ENCODE measurements at places on chromosomes 16 and 17.

GRCh38 chr16:5231246-5231759 is 133.7 kb upstream of the EEF2KMT start:
- DNase-seq, result no peak

GRCh38 chr16:68969338-68969737 is 126.0 kb downstream of the TANGO6 start:
- DNase-seq, result no peak

DNA sequence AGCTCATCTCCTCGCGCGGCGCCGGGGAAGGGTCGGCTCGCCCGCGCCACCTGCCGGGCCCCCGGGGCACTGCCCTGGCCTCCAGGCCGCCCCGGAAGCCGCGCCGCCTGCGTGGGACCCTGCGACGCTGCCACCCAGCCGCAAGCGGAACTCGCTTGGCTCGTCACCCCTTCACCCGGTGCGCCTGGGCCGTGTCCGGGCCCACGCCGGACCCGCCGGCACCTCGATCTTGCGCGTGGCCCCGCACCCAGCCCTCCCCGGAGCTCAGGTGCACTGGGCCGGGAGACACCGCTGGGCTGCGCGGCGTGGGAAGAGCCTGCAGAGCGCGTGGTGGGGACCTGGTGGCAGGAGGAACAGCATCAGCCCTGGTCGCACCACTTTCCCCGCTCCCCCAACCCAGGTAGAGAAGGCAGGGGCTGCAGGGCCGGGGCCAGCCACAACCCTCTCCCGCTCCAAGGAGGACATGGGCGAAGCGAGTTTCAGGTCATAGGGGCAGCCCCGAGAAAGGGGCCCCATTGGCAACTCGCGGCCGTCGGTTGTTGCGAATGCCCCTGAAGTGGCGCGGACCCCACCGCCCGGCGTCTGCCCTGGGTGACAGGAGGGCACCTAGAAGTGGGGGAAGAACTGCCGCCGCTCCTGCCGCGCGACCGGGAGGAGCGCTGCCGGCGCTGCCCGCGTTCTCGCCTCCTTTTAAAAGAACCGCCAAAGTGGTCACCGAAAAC is 363 bp upstream of the MIF4GD start:
- DNase-seq, result peak; percentile 87

DNA sequence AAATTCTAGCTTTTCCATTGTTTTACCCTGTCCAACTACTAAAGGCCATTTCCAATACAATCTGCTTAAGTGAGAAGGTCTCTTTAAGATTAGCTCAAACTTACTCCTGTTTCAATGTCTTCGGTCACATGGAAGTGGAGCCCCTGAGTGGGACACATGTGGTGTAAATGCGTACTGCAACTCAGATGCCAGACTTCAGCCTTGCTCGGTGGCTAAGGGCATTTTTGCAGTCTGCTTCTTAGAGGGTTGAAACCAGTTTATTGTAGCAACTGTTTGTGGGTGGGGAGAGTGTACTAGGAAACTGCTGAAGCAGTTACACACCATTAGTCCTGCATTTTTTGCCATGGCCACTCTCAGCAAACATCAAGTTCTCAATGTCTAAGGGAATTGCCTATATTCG is 140.6 kb downstream of the PARN start:
- DNase-seq, result no peak

GRCh38 chr17:80898716-80899115 is 92.9 kb upstream of the CHMP6 start:
- no peak for DNase-seq

GRCh38 chr17:49035470-49036269 is 38.5 kb downstream of the IGF2BP1 start:
- no peak for DNase-seq

DNA sequence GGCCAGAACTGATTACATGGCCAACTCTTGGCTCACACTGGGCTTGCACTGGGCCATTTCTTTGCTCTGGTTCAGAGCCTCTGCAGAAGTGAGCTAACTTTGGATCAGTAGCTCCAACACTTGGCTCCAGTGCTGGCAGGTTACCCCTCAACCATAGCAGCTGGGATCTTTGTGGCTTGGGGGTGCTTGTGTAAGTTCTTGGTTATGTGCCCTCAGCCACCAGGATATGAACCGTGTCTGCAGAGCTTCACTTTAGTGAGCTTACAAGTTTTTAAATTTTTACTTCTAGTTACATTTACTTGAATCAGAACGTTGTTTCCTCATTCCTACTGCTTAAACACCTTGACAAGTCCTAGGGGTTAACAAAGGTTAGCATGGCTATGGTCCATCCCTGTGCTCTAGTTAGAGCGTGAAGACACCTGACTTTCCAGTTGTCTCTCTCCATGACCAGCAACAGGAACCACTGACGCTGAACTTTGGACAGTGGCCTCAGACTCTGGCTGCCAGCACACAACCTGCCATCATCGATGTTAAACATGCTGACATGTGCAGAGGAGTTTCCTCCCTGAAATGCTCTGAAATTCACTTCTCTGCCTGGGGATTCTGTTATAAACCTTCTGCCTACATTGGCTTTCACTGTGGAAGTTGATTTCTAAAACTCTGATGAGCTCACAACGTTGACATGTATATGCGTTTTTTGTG is 4.1 kb downstream of the PDF start:
- no peak for DNase-seq

DNA sequence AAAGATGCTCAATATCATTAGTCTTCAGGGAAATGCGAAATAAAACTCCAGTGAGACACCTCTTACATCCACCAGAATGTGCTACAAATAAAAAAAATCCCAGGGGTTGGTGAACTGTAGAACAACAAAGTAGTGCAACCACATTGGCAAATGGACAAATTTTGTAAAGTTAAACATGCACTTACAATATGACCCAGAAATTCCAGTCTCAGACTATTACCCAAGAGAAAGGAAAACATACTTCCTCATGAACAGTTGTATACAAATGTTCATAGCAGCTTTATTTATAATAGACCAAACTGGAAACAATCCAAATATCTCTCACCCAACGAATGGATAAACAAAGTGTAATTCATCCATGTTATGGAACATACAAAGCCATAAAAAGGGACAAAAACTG is 239.5 kb downstream of the ABCC12 start:
- no peak for DNase-seq

DNA sequence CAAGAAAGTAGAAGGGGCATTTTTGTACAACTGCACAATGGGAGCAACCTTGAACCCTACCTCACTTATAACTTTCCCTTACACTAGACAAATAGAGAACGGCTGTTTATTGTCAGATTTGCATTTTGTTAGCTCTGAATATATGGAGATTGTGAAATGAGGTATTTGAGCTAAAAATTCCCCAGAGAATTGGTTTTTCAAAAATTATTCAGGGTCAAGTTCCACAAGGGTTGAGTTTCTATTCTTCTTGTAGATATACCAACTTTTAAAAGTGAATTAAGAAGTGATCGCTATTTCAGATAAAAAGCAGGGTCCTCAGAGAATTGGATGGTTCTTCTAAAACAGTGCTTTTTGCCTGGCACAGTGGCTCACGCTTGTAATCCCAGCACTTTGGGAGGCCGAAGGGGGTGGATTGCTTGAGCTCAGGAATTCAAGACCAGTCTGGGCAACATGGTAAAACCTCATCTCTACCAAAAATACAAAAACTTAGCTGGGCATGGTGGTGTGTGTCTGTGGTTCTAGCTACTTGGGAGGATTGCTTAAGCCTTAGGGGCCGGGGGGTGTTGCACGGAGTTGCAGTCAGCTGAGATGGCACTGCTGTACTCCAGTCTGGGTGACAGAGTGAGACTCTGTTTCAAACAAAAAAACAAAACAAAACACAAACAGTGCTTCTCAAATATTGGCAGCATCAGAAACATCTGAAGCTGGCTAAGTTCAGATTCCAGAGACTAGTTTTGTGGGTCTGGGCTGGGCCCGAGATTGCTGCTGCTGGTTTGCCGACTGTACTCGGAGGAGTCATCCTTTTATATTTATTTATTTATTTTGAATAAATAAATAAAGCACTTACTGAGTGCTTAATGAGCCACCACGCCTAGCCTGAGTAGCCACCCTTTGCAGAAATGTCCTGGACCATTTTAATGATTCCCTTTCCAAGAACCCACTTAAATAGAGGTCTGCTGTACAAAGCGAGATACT is 50.9 kb downstream of the PECAM1 start:
- no peak for DNase-seq

GRCh38 chr16:74280448-74280847 is 16.2 kb upstream of the PSMD7 start:
- DNase-seq, result no peak

DNA sequence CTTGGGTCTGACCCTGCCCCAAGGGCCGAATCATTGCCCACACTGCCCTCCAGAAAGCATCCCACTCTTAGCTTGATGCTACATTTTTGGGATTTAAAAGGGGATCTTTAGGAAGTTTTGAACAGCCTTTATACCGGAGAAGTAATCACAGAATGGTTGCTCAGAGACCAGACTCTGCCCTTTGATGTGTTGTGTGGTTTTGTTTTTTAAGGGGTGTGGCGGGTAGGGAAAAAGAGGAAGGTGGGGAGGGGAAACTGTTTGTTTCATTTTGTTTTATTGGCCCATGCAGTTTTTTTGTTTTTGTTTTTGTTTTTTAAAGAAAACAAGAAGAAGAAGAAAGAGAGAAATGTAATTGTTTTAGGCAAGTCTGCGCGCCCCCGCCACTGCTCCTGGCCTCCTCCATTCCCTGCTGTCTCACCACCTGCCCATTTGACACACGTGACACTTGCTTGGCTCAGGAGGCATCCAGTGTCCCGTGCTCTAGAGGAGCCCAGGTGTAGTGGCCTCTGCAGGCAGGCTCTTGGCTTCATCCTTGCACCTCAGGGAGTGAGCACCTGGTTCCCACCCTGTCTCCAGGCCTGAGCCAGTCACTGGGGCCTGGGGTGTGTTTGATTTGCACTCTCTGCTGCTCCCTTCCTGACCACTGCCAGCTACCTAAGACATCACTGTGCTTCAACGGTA is 35.7 kb downstream of the GNAO1 start:
- DNase-seq, result no peak

DNA sequence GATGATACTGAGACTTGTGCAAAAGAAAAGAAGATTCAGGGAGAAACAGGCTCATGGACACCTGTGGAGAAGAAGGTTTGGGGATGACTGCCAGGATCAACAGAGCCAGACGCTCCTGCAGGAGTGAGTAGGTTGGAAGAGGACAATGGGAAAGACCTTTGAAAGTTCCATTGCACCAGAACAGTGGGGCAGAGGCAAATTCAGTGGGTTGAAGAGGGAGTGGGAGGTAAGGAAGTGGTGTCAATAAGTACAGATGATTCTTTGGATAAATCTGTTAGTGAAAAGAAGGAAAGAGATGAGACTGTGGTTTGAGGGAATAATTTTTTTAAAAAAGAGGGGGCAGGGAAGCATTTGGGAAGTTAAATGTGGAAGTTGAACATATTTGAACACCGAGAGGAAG is 212.8 kb downstream of the SOX9 start:
- DNase-seq, result no peak

DNA sequence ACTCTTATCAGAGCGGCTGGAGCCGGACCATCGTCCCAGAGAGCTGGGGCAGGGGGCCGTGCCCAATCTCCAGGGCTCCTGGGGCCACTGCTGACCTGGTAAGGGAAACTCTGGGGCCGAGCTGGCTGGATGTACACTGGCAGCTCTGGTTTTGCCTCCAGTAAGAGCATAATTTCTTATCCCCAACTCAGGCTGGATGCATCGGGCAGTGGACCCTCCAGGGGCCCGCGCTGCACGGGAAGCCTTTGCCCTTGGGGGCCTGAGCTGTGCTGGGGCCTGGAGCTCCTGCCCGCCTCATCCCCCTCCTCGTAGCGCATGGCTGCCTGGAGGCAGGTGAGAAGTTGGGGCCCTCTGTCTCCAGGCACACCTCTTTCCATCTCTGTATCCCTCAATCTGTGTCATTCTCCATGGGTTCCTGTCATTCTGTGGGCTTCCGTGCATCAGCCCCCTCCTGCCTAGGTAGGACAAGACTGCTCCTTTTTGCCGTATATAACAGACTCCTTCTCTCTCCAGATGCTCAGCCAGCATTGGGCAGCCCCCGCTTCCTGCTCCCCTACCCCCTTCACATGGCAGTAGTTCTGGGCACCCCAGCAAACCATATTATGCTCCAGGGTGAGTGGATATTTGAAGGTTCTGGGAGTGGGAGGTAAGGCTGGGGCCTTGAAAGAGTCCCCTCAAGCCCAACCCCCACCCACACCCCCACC is 9.4 kb upstream of the TMEM88 start:
- no peak for DNase-seq

DNA sequence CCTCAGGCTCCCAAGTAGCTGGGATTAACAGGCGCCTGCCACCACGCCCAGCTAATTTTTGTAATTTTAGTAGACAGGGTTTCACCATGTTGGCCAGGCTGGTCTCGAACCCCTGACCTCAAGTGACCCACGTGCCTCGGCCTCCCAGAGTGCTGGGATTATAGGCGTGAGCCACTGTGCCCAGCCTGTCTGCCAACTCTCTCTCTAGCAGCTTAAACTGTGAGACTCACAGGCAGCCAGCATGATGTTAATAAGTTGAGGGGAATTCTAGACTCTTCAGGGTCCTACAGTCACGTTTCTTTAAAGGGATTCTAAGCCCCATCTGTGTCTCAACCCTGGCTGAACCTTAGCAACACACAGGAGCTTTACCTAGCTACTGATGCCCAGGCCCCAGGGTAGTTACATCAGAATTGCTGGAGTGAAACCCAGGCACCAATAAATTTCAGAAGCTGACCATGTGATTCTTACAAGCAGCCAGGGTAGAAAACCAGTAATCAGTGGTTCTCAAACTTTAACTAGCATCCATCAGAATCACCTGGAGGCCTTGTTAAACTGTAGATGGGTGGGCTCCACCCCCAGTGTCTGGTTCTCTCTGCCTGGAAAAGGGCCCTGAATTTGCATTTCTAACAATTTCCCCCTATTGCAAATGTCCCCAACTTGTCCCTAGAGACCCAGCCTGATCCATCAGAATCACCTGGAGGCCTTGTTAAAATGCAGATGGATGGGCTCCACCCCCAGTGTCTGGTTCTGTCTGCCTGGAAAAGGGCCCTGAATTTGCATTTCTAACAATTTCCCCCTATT is 30.7 kb downstream of the GPRC5B start:
- no peak for DNase-seq

- no peak for DNase-seq
These were observed 3.0 kb upstream of the QPRT start for GRCh38 chr16:29675811-29676643.

DNA sequence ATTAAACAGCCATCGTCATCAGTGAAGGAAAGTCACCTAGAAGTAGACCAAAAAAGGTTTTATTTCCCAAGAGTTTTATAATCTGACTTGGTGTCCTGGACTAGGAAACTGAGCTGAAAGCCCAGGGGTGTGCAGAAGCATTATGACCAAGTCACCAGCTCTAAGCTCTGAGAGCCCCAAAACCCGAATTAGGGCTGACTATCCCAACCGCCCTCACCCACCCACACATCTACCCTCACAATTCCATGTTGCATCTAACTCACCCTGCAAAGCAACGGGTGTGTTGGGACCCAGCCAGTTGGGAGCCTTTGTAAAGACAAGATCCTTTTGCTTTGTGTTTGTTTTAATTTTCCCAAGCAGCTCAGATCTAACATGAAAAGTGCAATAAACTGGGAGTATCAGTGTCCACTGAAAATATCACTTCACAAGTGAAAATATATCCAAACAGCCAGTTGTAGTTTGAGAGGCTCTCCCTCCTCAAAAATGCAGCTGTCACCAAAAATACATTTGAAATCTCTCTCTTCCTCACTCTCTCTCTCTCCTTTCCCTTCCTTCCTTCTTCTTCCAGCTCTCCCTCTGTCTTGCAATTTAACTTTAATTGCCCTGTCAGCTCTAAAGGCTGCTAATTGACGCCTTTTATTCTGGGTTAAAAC is 16.2 kb upstream of the NOG start:
- no peak for DNase-seq

- DNase-seq, result no peak
These were observed 19.1 kb downstream of the STAT5A start for GRCh38 chr17:42307362-42307927.

GRCh38 chr17:79082311-79083190 is 7.9 kb downstream of the ENGASE start:
- DNase-seq, result peak; percentile 25

Data from activated gamma-delta T cell treated with Interleukin-2 at 50 U/mL for 16 hours (primary cell).